Stimulated activated CD8-positive, alpha-beta memory T cell treated with anti-CD3 and anti-CD28 coated beads, Interleukin-7, amount 100 ng/mL, for 1 hour (primary cell): ENCODE measurements at places on chromosomes 4 and X.

DNA sequence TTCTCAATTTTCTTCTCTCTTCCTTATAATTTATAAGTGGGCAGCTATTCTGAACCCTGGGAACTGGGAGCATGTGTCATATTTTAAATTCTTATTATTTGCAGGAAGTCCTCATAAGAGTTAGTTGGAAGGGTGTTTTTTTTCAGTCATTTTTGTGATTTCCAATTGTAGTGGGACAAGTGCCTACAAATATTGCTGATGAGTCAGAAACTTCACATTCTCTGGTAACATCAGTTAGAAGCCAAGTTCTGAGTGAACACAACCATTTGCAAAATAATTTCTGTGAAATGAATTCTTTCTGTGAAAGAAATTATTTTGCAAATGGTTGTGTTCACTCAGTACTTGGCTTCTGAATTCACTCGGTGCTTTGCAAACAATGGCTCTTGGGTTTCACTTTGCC is 20.8 kb upstream of the NWD2 start:
- DNase-seq: no peak

- no peak for DNase-seq
These were observed 36.2 kb downstream of the DCX start for GRCh38 chrX:111375747-111376146.

DNA sequence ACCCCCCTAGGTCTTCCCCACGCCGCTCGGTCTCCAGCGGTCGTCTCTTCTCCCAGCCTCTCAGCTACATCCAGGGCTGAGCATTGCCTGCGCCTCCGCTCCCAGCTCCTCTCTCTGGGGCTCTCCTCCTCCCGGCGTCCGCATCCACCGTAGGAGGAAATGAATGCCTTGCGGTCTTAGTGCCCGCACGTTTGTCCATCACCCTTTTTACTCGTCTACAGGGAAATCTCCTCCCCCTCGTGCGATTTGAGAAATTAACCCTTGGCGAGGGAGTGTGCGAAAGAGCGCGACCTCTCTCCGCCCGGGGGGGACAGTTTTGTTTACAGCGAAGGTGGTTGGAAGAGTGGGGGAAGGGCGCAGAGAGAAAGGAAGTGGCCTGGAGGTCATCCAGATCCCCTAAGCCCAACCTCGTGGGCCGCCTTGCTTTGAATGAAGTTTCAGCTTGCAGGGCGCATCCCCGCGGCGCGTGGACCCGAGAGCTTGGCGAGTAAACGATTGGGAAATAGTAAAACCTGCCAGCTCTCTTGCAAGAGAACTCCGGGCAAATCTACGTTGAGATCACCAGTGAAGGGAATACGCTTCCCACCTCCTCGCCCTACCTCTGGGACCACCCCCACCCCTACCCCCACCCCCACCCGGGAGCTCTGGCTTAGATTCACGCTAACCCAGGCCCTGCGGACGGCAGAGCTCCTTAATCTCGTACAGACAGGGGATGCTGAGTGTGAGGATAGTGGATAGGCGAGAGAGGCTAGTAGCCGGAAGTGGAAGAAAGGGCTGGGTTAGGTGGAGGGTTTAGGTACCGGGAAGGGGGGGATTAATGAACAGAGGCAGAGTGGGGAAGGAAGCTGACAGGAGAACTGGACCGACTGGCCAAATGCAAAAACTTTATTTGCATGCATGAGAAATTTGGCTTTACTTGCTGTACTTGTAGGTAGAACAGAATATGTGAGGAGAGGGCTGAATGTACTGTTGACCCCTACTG is at the start of gene ELOVL6:
ELOVL6 (minus strand) TSS at position 181 of the 982 bp plus-strand sequence. CDS start 280 bp downstream, outside the sequence.
- no peak for DNase-seq

GRCh38 chrX:140088438-140088837 is 123.1 kb upstream of the CXorf66 start:
- no peak for DNase-seq

DNA sequence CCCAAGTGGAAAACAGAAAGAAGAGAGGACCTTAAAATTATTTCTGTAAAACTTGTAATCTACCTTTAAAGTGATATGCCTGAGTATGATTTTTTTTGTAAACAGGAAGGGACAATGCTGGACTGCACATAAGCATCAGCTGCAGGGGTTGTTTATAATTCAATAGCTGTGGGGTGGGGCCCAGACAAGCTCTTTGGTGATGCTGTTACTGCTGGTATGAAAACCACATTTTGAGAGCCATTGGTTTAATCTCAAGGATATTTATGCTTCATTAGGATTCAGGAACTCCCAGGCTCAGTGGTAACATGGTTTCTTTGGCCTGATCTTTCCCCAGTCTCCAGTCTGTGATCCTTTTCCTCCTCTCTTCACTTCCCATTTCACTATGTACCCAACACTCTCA is 34.3 kb upstream of the GRPR start:
- DNase-seq: no peak

DNA sequence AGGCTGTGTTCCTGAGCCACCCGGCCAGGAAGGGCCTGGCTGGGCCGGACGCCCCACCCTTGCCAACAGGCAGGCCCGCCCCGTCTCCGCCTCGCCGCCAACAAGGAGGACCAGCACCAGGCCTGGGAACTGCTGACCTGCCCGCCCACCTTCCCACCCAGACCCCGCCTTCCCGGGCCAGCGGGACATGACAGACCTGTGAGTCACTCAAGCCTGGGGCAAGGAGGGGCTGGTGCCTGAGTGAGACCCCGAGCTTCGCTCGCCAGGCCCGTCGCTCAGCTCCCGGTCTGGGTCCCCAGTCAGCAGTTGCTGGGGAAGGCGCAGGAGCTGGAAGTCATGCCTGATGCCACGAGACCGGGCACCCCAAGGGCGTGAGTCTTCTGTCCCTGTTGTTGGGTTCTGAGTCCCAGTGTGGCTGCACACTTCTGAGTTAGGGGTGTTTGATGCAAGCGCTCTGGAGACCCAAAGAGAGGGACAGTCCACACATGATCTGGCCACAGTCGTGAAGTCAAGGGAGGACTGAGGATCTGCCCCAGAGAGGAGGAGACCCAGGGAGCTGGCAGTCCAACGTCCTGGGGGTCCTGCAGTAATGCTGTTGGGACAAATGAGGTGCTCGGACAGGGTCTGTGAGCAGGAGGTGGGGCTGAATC is at the start of gene DNASE1L1:
DNASE1L1 (minus strand) TSS at position 33 of the 650 bp plus-strand sequence. CDS start 3,686 bp downstream, outside the sequence.
- no peak for DNase-seq

DNA sequence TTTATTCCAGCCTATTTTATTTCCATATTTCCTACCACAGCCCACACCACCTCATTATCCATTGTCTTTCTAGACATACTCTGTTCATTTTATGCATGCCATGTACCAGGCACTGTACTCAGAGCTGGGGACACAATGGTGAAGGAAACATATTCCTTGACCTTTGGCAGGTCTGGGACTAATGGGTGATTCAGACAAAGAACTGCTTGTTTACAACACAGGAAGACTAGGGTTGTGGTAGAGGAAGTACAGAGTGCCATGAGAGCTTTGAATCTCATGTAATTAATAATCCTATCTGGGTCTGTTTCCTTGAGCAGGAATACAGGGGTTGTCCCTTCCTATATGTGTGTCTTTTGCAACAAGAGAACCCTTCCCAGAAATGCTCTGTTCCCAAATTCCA is 75.1 kb upstream of the NUDT10 start:
- DNase-seq: no peak

DNA sequence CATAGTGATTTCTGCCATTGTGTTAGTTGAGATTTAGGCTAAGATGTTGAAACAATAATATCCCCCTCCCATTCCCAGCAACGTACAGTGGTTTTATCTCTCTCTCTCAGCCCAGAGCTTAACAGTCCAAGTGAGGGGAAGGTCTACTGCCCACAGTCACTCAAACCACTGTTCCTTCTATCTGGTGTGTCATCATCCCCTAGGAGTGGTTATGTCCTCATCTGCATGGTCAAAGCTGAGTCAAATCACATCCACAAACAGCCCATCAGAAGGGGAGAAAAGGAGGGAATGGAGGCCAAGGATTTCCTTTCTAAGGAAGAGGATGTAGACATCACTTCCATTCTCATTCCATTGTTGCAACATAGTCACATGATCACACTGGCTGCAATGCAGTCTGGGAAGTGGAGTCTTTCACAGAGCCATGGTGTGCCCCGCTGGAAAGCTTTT is 42.8 kb upstream of the CHRNA9 start:
- DNase-seq: no peak

DNA sequence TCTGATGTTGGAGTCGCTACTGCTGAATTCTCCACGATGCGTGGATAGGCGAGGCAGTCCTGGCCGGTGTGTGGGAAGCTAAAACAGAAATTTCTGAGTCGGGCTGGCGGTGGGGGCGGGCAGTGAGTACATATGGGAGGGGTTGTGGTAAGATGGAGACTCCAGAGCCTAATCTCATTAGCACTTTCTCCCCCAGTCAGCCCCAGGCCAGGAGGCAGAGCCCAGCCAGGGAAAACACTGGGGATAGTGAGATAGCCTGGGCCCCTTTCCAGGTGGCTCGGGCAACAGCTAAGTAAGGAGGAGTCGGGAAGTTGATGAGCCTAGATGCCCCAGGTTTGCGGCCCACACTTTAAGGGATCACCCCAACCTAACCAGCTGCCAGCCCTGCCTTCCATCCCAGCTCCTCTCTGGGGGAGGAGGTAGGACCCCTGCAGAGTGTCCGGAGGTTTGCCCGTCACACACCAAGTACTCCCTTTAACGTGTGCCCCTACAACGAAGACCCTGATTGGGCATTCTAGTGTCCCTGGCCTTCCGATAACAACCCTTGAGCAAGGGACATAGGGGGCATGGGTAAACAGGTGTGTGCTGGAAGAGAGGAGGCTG is 2.4 kb upstream of the LOC101059915 start:
- DNase-seq: no peak

DNA sequence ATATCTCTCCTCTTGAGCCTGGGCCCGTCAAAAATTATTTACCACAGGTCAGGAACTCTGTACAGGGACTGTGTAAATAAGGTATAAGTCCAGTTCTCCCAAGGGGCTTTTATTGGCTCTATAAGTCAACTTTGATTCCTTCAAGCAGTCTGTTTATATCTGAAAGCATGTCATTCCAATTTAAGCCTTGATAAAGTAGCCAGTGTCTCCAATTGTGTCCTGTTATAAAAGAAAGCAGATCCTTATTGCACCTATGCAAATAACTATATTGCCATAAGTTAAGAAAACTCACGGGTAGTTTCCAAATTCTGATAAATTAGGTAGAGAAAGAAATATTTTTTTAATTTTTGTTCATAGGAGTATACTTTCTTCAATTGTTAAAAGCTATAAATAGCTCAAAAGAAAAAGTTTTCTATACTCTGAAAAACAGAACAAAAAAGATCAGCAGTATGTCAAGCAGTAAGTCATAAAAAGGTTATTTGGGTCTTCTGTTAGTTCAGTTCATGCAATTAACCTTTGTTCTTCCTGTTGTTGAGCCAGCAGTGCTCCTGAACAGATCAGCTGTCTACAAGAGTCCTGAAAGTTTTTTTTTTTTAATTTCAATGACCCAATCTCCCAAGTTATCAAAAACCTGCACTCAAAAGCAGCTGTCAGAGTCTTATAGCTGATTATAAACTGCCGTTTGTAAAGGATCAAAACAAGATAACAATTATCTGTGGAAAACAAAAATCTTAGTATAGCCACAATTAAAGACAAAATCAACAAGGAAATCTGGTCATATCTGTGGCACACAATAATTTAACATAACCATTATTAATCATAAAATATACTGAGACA is 178.4 kb upstream of the GALNT7 start:
- no peak for DNase-seq

DNA sequence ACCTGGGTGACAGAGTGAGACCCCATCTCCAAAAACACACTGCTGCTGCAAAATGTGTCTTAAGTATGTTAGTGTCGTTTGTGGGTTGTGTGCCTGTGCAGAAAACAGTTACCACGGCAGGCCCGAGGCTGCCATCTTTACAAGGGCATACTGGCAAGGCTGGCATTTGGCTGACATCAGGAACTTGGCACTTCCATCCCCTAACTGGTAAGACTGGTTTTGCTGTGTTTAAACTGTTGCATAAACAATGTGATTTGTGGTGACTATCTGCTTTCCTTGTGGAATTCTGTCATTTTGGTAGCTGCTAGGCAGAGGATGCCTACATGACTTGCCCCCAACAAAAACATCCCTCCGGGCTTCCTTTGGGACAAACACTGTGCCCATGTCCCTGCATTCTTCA is 12.3 kb downstream of the LRP2BP start:
- DNase-seq: no peak

DNA sequence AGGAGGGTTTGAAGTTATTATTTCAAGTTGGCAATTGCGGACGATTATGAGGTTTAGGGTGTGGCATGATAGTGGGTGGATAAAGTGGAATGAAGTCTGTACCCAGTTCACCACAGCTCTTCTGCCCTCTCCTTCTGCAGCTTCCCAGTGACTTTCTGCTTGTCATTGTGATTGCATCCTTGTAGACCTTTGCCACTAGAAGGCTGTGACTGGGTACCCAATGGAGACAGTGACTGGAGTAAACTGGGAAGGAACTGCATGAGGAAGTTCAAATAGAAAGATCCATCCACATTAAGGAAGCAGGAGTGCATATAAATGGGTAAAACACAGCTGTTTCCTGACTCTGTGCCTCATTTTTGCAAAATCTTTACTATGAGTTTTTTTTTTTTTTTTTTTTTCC is 53.5 kb upstream of the SPANXN3 start:
- DNase-seq: no peak

DNA sequence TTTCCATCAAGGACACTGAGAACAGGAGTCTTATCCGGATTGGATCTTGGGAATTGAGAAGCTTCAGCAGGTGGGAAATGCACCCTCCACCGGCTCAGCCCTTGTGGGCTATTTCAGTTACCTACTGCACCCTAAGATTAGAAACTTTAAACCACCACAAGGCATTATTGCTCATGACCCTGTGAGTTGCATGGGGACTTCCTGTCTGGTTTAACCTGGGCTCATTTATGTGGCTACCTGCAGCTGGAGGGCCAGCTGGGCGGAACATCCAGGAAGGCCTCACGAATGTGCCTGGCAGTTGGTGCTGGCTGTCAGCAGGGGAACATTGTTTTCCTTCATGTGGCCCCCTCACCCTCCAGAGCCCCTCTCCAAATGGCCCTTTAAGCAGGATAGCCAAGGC is 164.1 kb downstream of the DEFB131A start:
- DNase-seq: no peak

DNA sequence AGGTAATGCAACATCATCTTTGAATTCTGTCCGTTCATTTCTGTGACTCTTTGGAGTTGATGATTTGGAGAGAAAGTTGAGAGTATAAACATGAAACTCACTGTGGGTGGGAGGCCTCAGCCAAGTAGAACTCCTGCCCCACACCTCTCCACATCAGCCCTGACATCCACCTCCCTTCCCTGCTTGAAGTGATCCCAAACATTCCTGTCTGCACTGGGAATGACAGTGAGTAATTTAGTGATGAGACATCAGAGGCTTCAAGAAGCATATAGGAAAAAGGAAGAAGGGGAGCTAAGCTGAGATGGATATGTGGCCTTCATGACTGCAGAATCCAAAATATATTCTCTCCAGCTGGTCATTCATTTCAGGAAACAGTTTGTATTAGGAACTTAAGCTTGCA is 151.8 kb downstream of the SPATA18 start:
- no peak for DNase-seq
